ENCODE measurements at places on chromosomes 16 and 17.

DNA sequence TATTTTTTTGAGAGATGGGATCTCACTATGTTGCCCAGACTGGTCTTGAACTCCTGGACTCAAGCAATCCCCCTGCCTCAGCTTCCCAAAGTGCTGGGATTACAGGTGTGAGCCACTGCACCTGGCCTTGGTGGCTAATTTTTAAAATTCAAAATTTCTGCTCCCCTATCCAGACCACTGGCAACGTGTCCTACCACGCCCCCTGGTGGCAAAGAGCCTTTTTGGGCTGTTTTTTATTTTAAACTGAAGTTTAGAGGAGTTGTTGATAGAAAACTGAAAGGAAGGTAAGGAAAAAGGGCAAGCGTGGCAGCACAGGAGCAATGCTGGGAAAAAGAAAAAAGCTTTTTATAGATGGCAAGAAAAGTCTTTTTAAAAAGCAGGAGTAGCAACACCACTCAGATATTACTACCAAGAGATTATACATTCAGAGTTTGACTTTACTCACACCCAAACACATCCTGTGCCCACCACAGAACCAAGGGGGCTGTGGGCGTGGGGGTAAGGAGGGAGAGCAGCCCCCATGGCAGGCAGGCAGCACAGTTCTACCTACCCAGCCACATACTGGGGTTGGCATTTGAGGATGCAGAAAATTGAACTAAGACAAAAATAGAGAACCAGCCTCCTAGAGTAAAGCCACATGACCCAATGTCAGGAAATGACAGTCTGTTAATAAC is 4.2 kb upstream of the MXRA7 start:
- peak; percentile 58 for DNase-seq

DNA sequence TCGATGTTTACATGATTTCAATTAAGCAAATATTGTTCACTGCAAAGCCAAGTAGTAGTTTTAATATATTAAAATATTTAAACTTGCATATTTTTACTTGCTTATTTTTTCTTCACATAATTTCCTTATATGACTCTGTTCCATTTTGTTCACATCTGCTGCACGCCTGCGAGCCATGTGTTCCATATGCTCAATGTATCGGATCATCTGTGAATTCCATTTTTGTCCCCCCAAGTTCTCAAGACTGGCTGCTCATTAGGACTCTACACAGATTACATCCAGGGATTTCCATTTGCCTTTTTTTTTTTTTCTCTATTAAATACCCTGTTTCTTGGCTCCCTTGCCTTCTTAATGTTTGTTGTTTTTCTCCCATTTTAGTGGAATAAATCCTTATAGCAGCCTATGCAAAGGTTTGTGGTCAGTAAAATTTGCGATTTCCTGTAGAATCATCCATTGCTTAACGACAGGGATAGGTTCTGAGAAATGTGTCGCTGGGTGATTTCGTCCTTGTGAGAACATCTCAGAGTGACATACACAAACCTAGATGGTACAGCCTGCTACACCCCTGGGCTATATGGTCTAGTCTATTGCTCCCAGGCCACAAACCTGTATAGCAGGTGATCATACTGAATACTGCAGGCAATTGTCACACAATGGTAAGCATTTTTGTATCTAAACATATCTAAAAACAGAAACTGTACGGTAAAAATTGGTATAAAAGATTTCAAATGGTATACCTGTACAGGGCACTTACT is 30.2 kb upstream of the TEKT3 start:
- no peak for DNase-seq

- DNase-seq, result no peak
Measured at GRCh38 chr16:72502594-72503005, 330.6 kb upstream of the PMFBP1 start.

GRCh38 chr16:80369138-80369958 is 171.4 kb upstream of the DYNLRB2 start:
- peak; percentile 68 for DNase-seq

DNA sequence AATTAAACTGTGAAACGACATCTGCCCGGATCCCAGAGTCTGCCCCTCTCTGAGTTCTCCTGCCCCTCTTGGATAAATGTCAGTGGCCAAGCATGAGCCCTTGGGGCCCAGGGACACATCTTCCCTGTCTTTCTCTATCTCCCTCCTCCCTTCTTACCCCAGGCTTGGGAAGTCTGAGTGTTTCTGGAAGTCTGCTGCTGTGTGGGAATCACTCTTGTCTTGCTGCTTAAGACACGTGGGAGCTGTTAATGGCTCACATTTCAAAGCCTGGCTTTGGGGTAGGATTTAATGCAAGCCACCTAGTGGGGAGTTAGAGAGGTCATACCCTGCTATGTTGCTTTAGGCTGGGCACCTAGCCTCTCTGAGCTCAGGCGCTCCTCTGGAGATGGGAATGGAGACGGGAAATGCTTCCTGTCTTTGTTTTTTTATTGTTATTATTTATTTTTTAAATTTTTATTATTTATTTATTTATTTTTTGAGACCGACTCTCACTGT is 218.5 kb upstream of the CIBAR2 start:
- peak; percentile 88 for DNase-seq

GRCh38 chr17:1711804-1712203 is 1.6 kb upstream of the TLCD2 start:
- DNase-seq, result no peak

- DNase-seq, result peak; percentile 63
Measured at GRCh38 chr17:1413281-1413791, 13.3 kb upstream of the YWHAE start.

DNA sequence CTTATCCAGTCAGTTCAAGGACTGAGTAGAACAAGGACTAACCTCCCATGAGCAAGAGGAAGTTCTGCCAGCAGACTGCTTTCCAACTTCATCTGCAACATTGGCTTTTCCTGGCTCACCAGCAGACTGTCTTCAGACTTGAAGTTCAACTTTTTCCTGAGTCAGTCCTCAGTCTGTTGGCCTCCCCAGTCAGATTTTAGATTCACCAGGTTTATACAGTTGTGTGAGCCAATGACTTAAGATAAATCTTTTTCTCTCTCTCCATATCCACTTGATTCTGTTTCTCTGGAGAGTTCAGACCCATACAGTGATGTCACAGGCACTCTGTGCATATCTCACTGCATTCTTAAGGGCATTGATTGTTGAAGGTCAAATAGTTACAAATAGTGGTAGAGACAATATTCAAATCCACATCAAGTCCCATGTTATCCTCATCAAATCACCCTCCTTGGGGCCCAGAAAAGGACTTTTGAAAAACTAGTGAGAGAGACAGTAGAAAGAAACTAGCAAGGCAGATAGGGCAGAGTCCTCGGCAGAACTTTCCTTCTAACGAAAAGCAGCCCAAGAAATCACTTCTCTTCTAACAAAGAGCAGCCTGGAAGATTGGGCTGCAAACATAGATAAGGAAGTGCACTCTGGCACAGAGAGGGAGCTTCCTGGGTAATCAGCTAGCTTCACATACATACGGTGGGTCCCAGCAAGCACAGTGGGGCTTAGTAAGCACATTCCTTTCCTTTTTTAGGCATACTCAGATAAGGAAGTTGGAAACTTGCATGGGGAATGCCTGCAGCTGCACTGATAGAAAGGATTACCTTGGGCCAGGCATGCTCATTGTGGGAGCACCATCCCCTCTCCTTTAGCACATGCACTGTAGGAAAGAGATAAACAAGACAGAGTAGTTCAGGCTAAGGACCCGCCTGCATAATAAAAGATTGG is 132.3 kb upstream of the FAM20A start:
- DNase-seq, result peak; percentile 72

DNA sequence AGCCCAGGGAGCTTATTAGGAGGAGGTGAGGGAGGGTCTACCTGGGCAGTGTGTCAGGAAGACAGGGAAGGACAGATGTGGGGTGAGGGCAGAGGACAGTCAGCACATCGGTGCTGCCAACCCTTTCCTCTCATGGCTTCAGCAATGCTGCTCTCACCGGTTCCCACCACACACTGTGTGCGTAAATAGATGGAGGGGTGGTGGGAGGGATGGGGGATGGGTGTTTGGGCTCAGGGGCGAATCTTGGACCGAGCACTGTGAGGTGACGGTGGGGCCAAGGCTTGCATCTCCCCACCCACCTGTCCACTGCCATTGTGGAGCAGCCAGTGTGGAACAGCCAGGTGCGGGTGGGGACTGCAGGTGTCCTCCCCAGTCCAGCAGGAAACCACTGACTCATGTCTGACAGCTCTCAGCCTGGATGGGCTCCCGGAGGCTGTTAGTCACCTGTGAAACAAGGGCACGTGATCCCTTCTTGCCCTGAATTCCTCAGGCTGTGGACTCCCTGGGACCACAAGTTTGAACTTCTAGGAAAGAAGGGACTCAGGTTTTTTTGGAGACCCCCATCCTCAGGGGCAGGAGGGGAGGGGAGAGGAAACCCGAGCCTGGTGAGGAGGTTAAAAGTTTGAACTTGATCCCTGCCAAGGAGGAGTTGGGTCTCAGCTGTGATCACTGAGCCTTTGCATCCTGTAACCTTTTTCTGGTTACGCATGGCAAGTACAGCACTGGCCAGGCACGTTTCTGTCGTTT is 42.7 kb upstream of the SMPD3 start:
- DNase-seq, result peak; percentile 32

- no peak for DNase-seq
Measured at GRCh38 chr17:46842835-46843234, 8.5 kb upstream of the WNT9B start.

DNA sequence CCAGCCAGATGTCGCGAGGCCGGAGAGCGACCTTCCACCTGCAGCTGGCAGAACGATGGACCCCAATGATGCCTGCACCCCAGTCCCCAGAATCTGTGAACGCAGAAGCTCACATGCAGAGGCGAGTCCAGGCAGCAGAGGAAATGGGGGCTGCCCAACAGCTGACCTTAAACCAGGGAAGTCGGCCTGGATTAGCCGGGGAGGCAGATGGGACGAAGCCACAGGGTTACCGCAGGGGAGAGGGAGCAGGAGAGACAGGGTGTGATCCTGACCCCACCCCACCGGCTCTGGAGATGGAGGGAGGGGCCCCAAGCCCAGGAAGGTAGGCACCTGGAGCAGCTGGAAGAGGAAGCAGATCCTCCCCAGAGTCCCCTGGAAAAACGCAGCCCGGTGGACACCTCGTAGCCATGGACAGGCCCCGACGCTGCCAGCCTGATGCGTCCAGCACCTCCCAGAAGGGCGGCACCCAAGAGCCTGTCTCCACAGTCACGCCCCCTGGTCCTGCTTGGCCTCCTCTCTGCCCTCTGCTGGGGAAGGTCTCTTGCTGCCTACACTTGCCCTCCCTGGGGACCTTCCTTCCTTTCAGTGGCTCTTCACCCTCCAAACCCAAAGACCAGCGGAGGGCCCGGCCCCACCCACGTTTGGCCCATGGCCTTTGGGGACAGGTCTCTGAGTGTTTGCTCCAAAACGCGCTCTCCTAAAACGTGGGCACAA is 37.3 kb downstream of the PIEZO1 start:
- DNase-seq, result no peak

DNA sequence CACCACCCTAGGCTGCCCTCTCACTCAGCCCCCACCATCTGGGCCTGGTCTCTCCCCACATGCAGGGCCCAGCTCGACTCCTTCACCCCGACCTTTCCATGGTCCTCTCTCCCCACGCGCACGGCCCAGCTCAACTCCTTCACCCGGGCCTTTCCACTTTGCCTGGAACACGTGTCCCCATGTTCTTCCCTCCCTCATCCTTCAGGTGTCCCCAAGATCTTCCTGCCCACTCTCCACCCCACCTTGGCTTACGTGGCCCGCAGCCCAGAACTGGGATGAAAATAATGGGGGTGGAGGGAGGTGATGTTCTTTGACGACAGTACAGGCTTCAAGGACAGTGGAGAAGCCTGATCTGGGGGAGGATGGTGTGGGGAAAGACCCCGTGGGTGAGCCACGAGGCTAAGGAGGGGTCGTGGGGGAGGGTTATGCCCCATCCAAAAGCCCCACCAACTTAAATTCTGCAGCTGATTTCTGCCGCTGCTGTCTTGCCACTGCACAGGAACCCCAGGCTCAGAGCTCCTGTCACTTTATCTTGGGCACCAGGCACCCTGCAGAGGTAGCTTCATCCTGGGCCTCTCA is 9.9 kb upstream of the MEAK7 start:
- DNase-seq, result no peak

- DNase-seq, result peak; percentile 46
Measured at GRCh38 chr16:87056083-87056482, 261.1 kb downstream of the C16orf95 start.

- no peak for DNase-seq
Measured at GRCh38 chr17:76462556-76463290, 4.7 kb upstream of the AANAT start.

Data from fibroblast of upper back skin (primary cell).